ENCODE measurements at places on chromosomes 4 and X.

- no peaks in the 10 kb centered on the region for H3K4me1 ChIP-seq
- no peak overlapping the region for H3K27ac ChIP-seq
- H3K27me3 ChIP-seq: peaks cover 15% of the 10 kb centered on the region
- no peak for DNase-seq
- H3K36me3 ChIP-seq: no peaks in the 10 kb centered on the region
Observed at GRCh38 chrX:48782795-48783194, 3.6 kb upstream of the GATA1 start.

DNA sequence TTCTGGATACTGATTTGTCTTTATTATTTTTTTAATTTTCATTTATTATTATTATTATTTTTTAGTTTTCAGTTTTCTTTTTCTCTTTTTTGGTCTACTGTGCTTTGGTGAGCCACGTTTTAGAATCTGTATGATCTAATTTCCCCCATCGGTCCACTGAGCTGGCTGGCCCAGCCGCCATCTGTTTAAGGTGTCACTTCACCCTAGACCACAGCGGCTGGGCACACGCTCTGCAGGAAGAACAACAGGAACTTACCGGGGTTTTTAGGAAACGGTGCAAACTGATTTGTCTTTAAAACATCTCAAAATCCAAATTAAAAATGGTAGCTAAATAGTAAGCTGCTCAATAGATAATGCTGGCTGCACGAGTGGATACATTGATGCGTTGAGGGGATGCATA is 48.8 kb upstream of the AMOT start:
- no peak overlapping the region for H3K4me3 ChIP-seq
- no peaks in the 10 kb centered on the region for H3K36me3 ChIP-seq
- H3K4me1 ChIP-seq: peaks cover 46% of the 10 kb centered on the region

GRCh38 chr4:53162969-53163368 is 202.9 kb downstream of the SCFD2 start:
- H3K4me1 ChIP-seq: peaks cover 9% of the 10 kb centered on the region
- no peak for DNase-seq
- H3K27me3 ChIP-seq: no peaks in the 10 kb centered on the region
- no peak overlapping the region for H3K27ac ChIP-seq

DNA sequence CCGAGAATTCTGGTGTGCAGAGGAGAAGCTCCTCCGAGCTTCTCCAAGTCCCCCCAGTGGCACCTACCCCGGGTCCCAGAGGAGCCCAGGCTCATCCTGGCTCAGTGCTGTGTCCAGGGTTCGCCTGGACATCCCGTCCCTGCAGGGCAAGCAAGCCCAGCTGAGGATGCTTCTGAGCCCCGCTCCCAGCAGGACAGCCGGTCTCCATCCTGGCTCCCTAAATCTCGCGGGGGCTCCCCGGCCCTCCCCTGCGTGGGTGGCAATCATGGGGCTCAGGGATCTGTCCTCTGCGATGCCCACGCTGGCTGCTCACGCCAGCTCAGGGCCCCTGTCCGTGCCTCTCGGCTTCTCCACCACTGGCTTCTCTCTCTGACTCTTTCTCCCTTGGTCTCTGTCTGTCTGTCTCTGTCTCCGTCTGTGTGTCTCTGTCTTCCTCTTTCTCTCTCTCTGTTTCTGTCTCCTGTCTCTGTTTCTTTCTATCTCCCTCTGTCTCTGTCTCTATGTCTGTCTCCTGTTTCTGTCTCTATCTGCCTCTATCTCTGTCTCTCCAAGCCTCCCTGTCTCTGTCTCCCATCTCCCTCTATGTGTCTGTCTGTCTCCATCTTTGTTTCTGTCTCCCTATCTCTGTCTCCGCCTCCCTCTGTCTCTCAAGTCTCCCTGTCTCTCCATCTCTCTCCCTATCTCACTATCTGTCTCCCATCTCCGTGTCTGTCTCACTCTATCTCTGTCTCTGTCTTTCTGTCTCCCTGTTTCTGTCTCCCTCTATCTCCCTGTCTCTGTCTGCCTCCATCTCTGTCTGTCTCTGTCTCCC is 27.8 kb upstream of the SLC25A6 start:
- peak overlapping the region; percentile 76 for H3K27ac ChIP-seq
- H3K4me3 ChIP-seq: no peak overlapping the region
- no peaks in the 10 kb centered on the region for H3K4me1 ChIP-seq
- DNase-seq: no peak

GRCh38 chr4:102734591-102735385 is 26.0 kb downstream of the MANBA start:
- H3K27me3 ChIP-seq: peaks cover 8% of the 10 kb centered on the region
- H3K36me3 ChIP-seq: peaks cover 65% of the 10 kb centered on the region
- DNase-seq: no peak

DNA sequence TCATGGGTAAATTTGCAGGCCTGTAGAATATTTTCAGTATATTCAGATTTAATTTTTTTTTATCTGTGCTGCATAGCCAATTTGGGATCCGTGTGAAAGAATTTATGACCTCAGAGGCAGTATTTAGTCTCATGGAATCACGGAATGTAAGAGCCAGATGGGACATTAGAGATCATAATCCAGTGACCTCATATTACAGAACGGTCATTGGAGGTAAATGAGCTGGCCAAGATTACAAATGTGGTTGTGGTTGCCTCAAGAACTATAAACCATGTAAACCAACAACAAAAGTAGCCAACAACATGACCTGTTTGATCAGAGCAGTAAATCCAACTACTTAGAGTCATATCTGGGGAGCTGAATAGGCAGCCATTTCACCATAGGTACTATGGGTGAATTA is 71.6 kb downstream of the AMOT start:
- H3K27ac ChIP-seq: no peak overlapping the region
- H3K36me3 ChIP-seq: peaks cover 34% of the 10 kb centered on the region
- no peaks in the 10 kb centered on the region for H3K27me3 ChIP-seq
- H3K4me1 ChIP-seq: peaks cover 6% of the 10 kb centered on the region

DNA sequence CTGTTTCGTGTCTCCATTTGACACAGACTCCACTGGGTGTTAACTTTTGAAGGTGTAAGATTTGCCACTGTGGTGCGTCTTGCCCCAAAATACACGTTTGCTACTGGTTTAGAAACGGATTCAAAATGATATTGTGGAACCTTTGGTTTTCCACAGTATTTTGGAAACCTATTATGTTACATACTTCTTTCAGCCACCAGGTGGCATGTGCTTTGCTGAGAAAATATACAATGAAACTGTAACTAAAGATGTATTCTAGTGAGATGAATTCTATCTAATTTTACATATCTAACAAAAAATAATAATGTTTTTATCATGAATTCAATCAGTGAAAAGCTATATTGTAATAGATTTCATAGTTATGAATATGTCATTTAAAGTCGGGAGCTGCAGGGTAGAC is 28.4 kb upstream of the SLITRK4 start:
- no peak overlapping the region for H3K27ac ChIP-seq
- no peak for DNase-seq
- H3K27me3 ChIP-seq: peaks cover 2% of the 10 kb centered on the region
- H3K4me1 ChIP-seq: no peaks in the 10 kb centered on the region
- H3K36me3 ChIP-seq: no peaks in the 10 kb centered on the region
- no peak overlapping the region for H3K4me3 ChIP-seq

GRCh38 chrX:15804563-15804962 is 14.3 kb downstream of the ZRSR2 start:
- no peaks in the 10 kb centered on the region for H3K27me3 ChIP-seq
- no peak for DNase-seq
- no peak overlapping the region for H3K27ac ChIP-seq

DNA sequence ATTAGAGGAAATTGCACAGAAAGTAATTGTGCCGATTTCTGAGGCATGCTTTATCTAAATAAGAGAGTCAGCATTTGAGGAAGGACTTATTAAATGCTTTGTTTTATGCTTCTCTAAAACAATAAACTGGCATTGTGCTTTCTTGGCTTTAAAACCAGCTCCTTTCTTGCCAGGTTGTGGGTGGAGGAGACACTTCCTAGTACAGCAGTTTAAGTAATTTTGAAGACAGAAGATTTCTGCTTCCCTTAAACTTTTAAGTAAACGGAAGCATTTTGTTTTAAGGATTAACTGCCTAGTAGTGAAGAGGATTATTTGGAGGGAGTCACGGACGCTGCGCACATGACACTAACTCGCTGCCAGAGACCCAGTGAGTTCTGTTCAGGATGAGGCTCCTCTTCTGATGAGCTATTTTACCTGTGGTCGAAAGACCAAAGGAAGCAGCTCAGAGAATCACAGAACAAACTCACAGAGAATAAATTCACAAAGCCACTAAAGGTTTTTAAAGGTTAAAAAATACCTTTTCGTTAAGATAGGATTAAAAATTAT is 169.5 kb downstream of the TLL1 start:
- no peak for DNase-seq
- no peaks in the 10 kb centered on the region for H3K4me1 ChIP-seq
- H3K36me3 ChIP-seq: no peaks in the 10 kb centered on the region
- H3K4me3 ChIP-seq: no peak overlapping the region
- no peaks in the 10 kb centered on the region for H3K27me3 ChIP-seq
- H3K27ac ChIP-seq: no peak overlapping the region

Data from nephron progenitor cell (in vitro differentiated cells).